ENCODE measurements at places on chromosomes 1 and 21.
A peak's percentile ranks its signal among the peaks of the same experiment; 100 is the strongest.

DNA sequence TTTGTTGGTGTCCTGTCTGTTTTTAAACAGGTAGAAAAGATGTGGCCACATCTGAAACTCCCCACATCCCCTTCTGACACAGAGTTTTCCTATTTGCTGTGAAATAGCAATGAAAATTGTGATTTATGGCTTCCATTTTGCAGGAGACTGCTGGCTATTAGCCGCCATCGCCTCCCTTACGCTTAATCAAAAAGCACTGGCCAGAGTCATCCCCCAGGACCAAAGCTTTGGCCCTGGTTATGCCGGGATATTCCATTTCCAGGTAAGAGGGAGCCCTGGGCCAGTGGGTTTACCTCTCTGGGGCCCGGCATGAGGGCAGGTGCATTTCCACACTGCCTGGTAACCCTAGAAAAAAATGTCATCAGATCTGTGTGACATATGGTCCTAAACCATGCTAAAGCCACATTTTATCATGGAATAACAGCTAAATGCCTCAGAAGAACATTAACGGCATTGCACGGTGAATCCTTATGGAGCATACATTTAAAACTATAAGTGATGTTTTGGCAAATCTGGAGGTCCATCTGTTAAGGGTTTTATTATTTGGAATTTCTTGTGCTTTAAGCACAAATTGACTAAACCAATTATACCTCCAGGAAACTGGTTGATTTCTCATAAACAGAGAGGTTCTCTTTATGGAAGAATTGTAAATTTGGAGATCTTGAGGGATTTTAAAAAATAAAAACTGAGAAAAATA, 12.3 kb downstream of the CAPN9 start:
- H3K4me1 ChIP-seq = no peaks in the 10 kb centered on the region
- no peak for DNase-seq
- no peak overlapping the region for H3K27ac ChIP-seq
- H3K27me3 ChIP-seq = no peaks in the 10 kb centered on the region
- H3K36me3 ChIP-seq = no peaks in the 10 kb centered on the region

DNA sequence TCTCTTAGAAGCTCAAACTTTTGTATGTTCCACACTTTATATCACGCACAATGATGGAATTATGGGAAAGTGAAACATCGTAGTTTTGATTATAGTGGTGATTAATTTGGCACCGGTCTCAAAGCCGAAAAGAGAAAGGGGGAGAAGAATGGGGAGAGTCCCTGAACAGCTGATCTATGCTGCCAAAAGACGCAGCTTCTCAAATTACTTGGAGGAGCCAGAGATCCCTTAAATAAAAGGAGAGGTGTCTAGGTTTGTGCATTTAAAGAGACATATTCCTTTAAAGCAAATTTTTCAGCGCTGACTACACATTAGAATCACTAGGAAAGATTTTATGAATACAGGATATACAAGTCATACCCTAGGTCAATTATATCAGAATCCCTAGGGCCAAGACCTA, 599.6 kb upstream of the ADAMTS5 start:
- no peaks in the 10 kb centered on the region for H3K4me1 ChIP-seq
- H3K27me3 ChIP-seq = no peaks in the 10 kb centered on the region
- DNase-seq = no peak
- no peak overlapping the region for H3K4me3 ChIP-seq
- H3K27ac ChIP-seq = no peak overlapping the region

GRCh38 chr21:16040601-16041000, 310.8 kb downstream of the USP25 start:
- no peaks in the 10 kb centered on the region for H3K4me1 ChIP-seq
- H3K27me3 ChIP-seq = no peaks in the 10 kb centered on the region
- no peaks in the 10 kb centered on the region for H3K36me3 ChIP-seq
- no peak overlapping the region for H3K27ac ChIP-seq
- DNase-seq = peak; percentile 10

GRCh38 chr1:157842939-157843338, 1.3 kb upstream of the CD5L start:
- H3K36me3 ChIP-seq = no peaks in the 10 kb centered on the region
- no peak overlapping the region for H3K4me3 ChIP-seq
- no peak overlapping the region for H3K27ac ChIP-seq
- H3K4me1 ChIP-seq = no peaks in the 10 kb centered on the region
- H3K27me3 ChIP-seq = no peaks in the 10 kb centered on the region

- H3K27me3 ChIP-seq = no peaks in the 10 kb centered on the region
- H3K4me3 ChIP-seq = no peak overlapping the region
- no peak overlapping the region for H3K27ac ChIP-seq
- peaks cover 2% of the 10 kb centered on the region for H3K4me1 ChIP-seq
- DNase-seq = no peak
- H3K36me3 ChIP-seq = peaks cover 2% of the 10 kb centered on the region
Observed at GRCh38 chr1:149934356-149934755, 2.3 kb downstream of the MTMR11 start.

- peaks cover 6% of the 10 kb centered on the region for H3K36me3 ChIP-seq
- H3K27ac ChIP-seq = no peak overlapping the region
- no peak for DNase-seq
- no peaks in the 10 kb centered on the region for H3K4me1 ChIP-seq
Observed at GRCh38 chr1:11796036-11796828, 9.5 kb downstream of the MTHFR start.

- H3K27ac ChIP-seq = no peak overlapping the region
- peaks cover 11% of the 10 kb centered on the region for H3K4me1 ChIP-seq
- H3K36me3 ChIP-seq = no peaks in the 10 kb centered on the region
- no peaks in the 10 kb centered on the region for H3K27me3 ChIP-seq
Observed at GRCh38 chr1:212683357-212683722, 16.3 kb downstream of the BATF3 start.

GRCh38 chr1:160580221-160580812, 1.0 kb upstream of the CD84 start:
- H3K36me3 ChIP-seq = no peaks in the 10 kb centered on the region
- no peak overlapping the region for H3K27ac ChIP-seq
- no peaks in the 10 kb centered on the region for H3K4me1 ChIP-seq
- H3K4me3 ChIP-seq = no peak overlapping the region
- no peaks in the 10 kb centered on the region for H3K27me3 ChIP-seq

- no peak overlapping the region for H3K4me3 ChIP-seq
- no peak for DNase-seq
- no peaks in the 10 kb centered on the region for H3K36me3 ChIP-seq
- no peaks in the 10 kb centered on the region for H3K27me3 ChIP-seq
- H3K27ac ChIP-seq = no peak overlapping the region
Observed at GRCh38 chr1:116760487-116760886, 6.3 kb downstream of the CD2 start.

DNA sequence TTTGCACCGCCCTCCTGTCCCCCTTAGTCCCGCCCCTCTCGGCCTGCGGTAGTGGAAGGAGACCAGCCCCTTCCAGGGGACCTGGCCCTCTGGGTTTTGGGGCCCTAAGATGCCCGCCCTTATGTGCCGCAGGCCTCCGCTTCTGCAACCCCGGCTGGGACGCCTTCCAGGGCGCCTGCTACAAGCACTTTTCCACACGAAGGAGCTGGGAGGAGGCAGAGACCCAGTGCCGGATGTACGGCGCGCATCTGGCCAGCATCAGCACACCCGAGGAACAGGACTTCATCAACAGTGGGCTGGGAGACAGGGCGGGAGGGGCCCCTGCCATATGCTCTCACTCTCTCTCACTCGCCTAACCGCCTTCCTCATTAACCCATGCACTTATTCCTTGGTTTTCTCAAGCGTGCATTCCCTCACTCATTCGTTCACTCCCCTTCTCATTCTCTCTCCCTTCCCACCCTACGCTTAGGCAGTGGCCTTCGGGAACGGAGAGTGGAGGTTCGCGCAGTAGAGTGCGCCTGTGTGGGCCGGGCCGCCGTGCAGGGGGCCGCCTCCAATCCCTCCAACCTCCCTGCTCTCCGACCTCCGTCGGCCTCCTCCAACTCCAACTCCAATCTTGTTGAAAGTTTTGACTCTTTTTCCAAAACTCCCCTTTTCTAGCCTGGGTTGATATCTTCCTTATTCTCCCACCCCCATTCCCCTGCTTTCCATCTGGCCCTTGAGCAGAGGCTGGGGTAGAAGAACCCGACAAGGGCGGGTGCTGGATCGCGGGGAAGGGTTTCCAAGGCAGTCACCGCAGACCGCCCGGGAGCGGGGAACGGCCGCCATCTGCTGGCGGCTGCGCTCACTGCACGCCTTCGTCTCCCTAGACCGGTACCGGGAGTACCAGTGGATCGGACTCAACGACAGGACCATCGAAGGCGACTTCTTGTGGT, 15.2 kb downstream of the BCAN start:
- peaks cover 7% of the 10 kb centered on the region for H3K4me1 ChIP-seq
- H3K36me3 ChIP-seq = no peaks in the 10 kb centered on the region
- peaks cover 5% of the 10 kb centered on the region for H3K27me3 ChIP-seq

GRCh38 chr1:219092206-219092605, 81.5 kb upstream of the LYPLAL1 start:
- no peaks in the 10 kb centered on the region for H3K36me3 ChIP-seq
- H3K27me3 ChIP-seq = no peaks in the 10 kb centered on the region
- no peak overlapping the region for H3K27ac ChIP-seq
- no peaks in the 10 kb centered on the region for H3K4me1 ChIP-seq
- DNase-seq = no peak
- no peak overlapping the region for H3K4me3 ChIP-seq

GRCh38 chr1:9262096-9262986, 27.8 kb downstream of the H6PD start:
- H3K36me3 ChIP-seq = no peaks in the 10 kb centered on the region
- H3K27me3 ChIP-seq = no peaks in the 10 kb centered on the region
- no peaks in the 10 kb centered on the region for H3K4me1 ChIP-seq
- H3K27ac ChIP-seq = no peak overlapping the region
- no peak overlapping the region for H3K4me3 ChIP-seq
- DNase-seq = no peak

DNA sequence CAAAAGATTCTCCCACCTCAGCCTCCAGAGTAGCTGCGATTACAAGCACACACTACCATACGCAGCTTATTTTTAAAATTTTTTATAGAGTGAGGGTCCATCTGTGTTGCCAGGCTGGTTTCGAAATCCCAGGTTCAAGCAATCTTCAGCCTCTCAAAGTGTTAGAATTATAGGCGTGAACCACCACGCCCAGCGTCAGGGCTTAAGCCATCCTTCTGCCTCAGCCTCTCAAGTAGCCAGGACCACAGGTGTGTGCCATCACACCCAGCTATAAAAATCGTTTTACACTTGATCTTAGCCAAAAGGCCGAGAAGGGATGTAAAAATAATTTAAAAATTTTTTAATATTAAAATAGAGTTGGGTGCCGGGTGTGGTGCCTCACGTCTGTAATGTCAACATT, 4.3 kb upstream of the SLC25A33 start:
- H3K27ac ChIP-seq = no peak overlapping the region
- no peaks in the 10 kb centered on the region for H3K27me3 ChIP-seq
- no peaks in the 10 kb centered on the region for H3K36me3 ChIP-seq

GRCh38 chr1:118254491-118255425, 69.7 kb upstream of the SPAG17 start:
- H3K4me1 ChIP-seq = peaks cover 3% of the 10 kb centered on the region
- no peaks in the 10 kb centered on the region for H3K27me3 ChIP-seq
- DNase-seq = peak; percentile 32
- no peak overlapping the region for H3K27ac ChIP-seq

- no peaks in the 10 kb centered on the region for H3K4me1 ChIP-seq
- H3K36me3 ChIP-seq = no peaks in the 10 kb centered on the region
- no peak overlapping the region for H3K27ac ChIP-seq
- DNase-seq = no peak
- H3K27me3 ChIP-seq = no peaks in the 10 kb centered on the region
Observed at GRCh38 chr1:181353526-181353925, 129.8 kb upstream of the CACNA1E start.

GRCh38 chr1:41874151-41874719, 44.5 kb downstream of the HIVEP3 start:
- no peaks in the 10 kb centered on the region for H3K36me3 ChIP-seq
- H3K4me3 ChIP-seq = no peak overlapping the region
- H3K27ac ChIP-seq = no peak overlapping the region
- DNase-seq = no peak
- H3K27me3 ChIP-seq = no peaks in the 10 kb centered on the region
- H3K4me1 ChIP-seq = peaks cover 4% of the 10 kb centered on the region

DNA sequence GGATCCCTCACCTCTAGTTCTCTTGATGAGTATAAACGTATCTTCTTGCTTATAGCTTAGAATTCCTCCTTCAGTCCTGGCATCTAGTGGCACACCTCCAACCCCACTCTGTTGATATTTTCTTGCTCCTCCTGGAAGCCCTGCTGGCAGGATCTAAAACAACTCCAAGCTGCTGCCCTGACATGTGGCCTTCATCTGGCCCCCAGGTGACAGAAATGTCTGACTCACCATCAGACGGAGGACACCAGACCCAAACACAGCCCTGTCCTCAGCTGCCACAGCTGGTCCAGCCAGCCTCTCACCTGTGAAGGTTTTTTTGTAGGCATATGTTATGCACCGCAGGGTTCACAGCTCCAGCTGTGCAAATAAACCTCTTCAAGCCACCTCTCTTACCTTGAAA, 53.4 kb downstream of the KRTAP19-8 start:
- no peak overlapping the region for H3K27ac ChIP-seq
- H3K27me3 ChIP-seq = no peaks in the 10 kb centered on the region
- DNase-seq = no peak
- no peaks in the 10 kb centered on the region for H3K36me3 ChIP-seq
- H3K4me3 ChIP-seq = no peak overlapping the region
- H3K4me1 ChIP-seq = no peaks in the 10 kb centered on the region

- no peaks in the 10 kb centered on the region for H3K36me3 ChIP-seq
- H3K4me1 ChIP-seq = peaks cover 21% of the 10 kb centered on the region
- H3K27me3 ChIP-seq = no peaks in the 10 kb centered on the region
- peak overlapping the region; percentile 28 for H3K27ac ChIP-seq
Observed at GRCh38 chr1:21930629-21931170, 6.4 kb downstream of the HSPG2 start.

- H3K27ac ChIP-seq = peak overlapping the region; percentile 57
- H3K36me3 ChIP-seq = no peaks in the 10 kb centered on the region
- peaks cover 12% of the 10 kb centered on the region for H3K4me1 ChIP-seq
- peak; percentile 80 for DNase-seq
- H3K27me3 ChIP-seq = no peaks in the 10 kb centered on the region
- H3K4me3 ChIP-seq = peak overlapping the region; percentile 78
Observed at GRCh38 chr1:151993084-151993733, 450 bp downstream of the S100A10 start.

- H3K27ac ChIP-seq = no peak overlapping the region
- H3K27me3 ChIP-seq = no peaks in the 10 kb centered on the region
- DNase-seq = peak; percentile 53
- H3K4me3 ChIP-seq = no peak overlapping the region
- H3K36me3 ChIP-seq = no peaks in the 10 kb centered on the region
Observed at GRCh38 chr1:10873189-10873588, 76.7 kb upstream of the CASZ1 start.

- H3K27me3 ChIP-seq = no peaks in the 10 kb centered on the region
- H3K36me3 ChIP-seq = no peaks in the 10 kb centered on the region
- H3K4me1 ChIP-seq = peaks cover 2% of the 10 kb centered on the region
Observed at GRCh38 chr1:89892816-89893215, 72.0 kb downstream of the LRRC8D start.

GRCh38 chr21:34864370-34865149, 184.5 kb downstream of the RUNX1 start:
- H3K36me3 ChIP-seq = no peaks in the 10 kb centered on the region
- H3K27me3 ChIP-seq = no peaks in the 10 kb centered on the region
- H3K27ac ChIP-seq = no peak overlapping the region
- H3K4me1 ChIP-seq = peaks cover 8% of the 10 kb centered on the region
- H3K4me3 ChIP-seq = no peak overlapping the region

DNA sequence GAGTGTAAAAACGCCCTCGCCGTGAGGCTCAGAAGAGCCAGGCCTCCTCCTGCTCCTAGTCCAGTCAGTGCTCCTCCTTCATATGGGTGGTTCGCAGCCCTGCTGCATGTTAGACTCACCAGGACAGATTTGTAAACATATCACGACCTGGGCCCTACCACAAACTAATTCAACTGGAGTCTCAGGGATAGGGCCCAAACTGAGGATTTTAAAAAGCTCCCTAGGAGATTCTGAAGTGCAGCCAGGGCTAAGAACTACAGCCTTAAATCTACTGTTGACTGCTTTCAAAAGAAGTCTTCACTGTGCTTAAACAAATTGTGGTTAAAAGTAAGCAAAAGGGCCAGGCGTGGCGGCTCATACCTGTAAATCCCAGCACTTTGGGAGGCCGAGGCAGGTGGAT, 57.0 kb downstream of the CAMTA1 start:
- DNase-seq = no peak
- H3K27me3 ChIP-seq = no peaks in the 10 kb centered on the region
- no peak overlapping the region for H3K4me3 ChIP-seq
- no peaks in the 10 kb centered on the region for H3K4me1 ChIP-seq

Data from mesendoderm (in vitro differentiated cells).